ENCODE measurements at places on chromosomes 1 and 21. TPM values are rescaled to one million over a fixed set of nuclear protein-coding genes. Genes with fewer than 3 reads are reported as not detected.

GRCh38 chr1:224404916-224405603 is 29.5 kb downstream of the WDR26 start:
- DNase-seq, result no peak

DNA sequence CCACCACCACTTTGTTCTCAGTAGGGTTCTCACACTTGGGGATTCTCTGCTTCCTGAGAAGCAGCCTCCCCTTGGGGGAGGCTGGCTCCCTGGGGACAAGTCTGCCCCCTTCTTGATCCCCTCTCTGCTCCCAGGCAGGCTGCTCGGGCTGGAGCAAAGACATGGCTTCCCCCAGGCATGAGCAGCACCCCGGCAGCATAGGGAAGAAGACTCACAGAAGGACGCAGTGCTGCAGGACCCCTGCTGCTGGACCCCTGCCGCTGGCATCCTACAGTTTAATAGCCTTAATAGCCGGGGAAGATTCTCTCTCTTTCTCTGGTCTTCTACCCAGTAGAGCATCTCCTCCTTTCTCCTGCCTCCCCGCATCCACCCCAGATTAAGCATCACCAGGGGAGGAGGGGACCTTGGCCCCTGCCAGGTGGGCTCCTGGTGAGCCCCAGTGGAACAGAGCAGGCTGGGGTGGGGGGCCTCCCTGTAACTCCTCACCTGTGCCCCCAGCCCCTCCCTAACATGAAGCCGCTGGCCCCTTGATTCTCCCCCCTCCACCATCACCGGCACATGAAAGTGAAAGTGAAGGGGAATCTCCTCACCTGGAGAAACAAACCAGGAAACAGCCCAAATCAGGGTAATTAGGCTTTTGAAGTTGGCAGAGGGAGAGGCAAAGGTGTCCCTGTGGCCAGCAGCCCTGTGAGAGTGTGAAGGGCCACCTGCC is 2.5 kb downstream of the WNT3A start:
- no peak for DNase-seq

- no peak for DNase-seq
Observed at GRCh38 chr21:34235514-34235913, 128.3 kb upstream of the KCNE2 start.

ZSWIM5 gene
- total RNA-seq, result 6.5 TPM

- no peak for DNase-seq
Observed at GRCh38 chr1:57222307-57222706, 201.6 kb downstream of the DAB1 start.

ICOSLG gene
- 2.0 TPM for total RNA-seq

HES4 gene
- total RNA-seq, result 76.9 TPM

- DNase-seq, result no peak
Observed at GRCh38 chr1:160710517-160711252, 937 bp downstream of the CD48 start.

KIF14 gene
- 3.1 TPM for total RNA-seq

GRCh38 chr1:8161546-8162105 is 135.5 kb upstream of the ERRFI1 start:
- no peak for DNase-seq

- DNase-seq, result no peak
Observed at GRCh38 chr21:39439232-39439631, 6.3 kb downstream of the LCA5L start.

- DNase-seq, result peak; percentile 5
Observed at GRCh38 chr21:34143685-34144182, 70.4 kb downstream of the MRPS6 start.

GRCh38 chr1:93844262-93845045 is 34.6 kb downstream of the DNTTIP2 start:
- DNase-seq, result peak; percentile 90

RGS13 gene
- total RNA-seq, result not detected

GRCh38 chr1:198662821-198663220 is 24.0 kb downstream of the PTPRC start:
- no peak for DNase-seq

GRCh38 chr1:246971090-246971721 is 36.7 kb downstream of the ZNF695 start:
- peak; percentile 69 for DNase-seq

DNA sequence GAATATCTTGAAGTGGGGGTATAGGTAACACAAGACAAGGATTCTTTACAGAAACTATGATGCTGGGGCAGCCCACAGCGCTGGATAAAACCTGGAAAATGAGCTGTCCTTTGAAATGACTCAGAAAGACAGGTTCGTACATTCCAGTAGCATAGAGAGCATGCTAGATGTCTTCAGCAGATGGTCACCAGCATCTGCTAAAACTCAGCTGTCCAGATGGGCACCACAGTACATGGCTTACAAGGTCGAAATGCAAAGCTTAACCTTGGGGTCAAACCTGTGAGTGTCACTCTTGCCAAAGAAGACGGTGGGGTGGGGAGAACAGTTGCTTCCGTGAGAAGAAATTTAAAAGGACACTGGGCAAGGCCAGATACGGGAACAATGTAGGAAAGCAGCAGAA is 41.3 kb upstream of the TRIM45 start:
- DNase-seq, result no peak

- DNase-seq, result peak; percentile 24
Observed at GRCh38 chr1:12615159-12615864, 2.7 kb downstream of the DHRS3 start.

DNA sequence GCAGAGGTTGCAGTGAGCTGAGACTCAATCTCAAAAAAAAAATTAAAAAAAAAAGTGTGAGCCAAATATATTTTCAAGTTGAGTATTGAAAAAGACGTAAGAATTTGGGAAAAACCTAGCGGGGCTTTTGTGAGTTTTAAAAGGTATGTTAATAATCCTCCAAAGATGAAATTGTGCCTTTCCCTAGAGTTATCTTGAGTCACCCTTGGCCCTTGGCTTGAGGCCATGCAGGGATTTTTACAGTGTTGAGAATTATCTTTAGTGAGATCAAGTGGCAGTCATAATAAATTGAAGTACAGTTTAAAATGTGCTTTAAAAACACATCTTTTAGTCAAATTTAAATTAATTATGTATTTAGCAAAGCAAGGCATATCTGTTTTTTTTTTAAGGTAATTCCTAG is 32.7 kb downstream of the PPP2R5A start:
- DNase-seq, result no peak

GRCh38 chr1:110450929-110451328 is at the start of gene PROK1:
TSS of gene PROK1 (plus strand) at chr1:110451149. CDS start at chr1:110451217, 68 bp downstream.
- no peak for DNase-seq

DNA sequence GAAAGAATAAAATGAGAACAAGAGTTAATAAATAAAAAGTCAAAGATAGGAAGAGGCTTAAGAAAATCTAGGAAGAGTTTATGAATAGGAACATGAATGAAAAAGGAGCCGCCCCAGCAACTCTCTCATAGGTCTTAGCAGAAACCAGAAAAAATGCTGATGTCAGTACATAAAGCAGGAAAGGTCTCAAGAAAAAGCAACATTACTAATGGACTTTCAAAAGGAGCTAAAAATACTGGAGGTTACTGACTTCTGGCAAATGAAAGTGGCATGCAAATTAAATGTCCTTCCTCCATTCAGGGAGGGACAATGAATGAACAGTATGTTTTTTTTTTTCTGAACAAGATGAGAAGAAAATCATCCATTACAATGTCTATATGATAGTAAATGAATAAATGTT is 387.6 kb downstream of the BRINP2 start:
- no peak for DNase-seq

GRCh38 chr1:227469708-227470107 is 93.6 kb upstream of the ZNF678 start:
- DNase-seq, result peak; percentile 57

- peak; percentile 73 for DNase-seq
Observed at GRCh38 chr1:207925210-207925609, 14.3 kb upstream of the CD34 start.

SPRR2B gene
- not detected for total RNA-seq

- DNase-seq, result no peak
Observed at GRCh38 chr21:39144191-39144590, 39.1 kb downstream of the PSMG1 start.

TNNI3K gene
- total RNA-seq, result not detected

GRCh38 chr1:46110521-46110920 is 21.9 kb downstream of the PIK3R3 start:
- no peak for DNase-seq

GRCh38 chr21:45202889-45203288 is 84.8 kb downstream of the POFUT2 start:
- DNase-seq, result no peak

All from dermis blood vessel endothelial cell (primary cell).